ENCODE measurements at places on chromosomes 2 and 18. TPM values are rescaled to one million over a fixed set of nuclear protein-coding genes. Genes with fewer than 3 reads are reported as not detected.

Gene SERPINB3
- total RNA-seq, result not detected

Gene CD8B2
- total RNA-seq, result not detected

Gene TFPI
- 30.7 TPM for total RNA-seq

Gene AGAP1
- total RNA-seq, result 8.5 TPM

Gene CXCR2
- total RNA-seq, result 0.26 TPM

Gene LIMS4
- total RNA-seq, result 2.9 TPM

Gene SPHKAP
- total RNA-seq, result not detected

GRCh38 chr2:196407675-196408264, 231.7 kb upstream of the CCDC150 start:
- H3K27me3 ChIP-seq, result no peaks in the 10 kb centered on the region
- no peak overlapping the region for H3K4me3 ChIP-seq
- no peak for DNase-seq
- no peaks in the 10 kb centered on the region for H3K36me3 ChIP-seq
- no peaks in the 10 kb centered on the region for H3K4me1 ChIP-seq

- DNase-seq, result no peak
- no peaks in the 10 kb centered on the region for H3K27me3 ChIP-seq
- H3K4me1 ChIP-seq, result no peaks in the 10 kb centered on the region
- no peak overlapping the region for H3K4me3 ChIP-seq
- H3K36me3 ChIP-seq, result no peaks in the 10 kb centered on the region
Observed at GRCh38 chr18:37659906-37660305, 94.3 kb upstream of the CELF4 start.

- H3K27ac ChIP-seq, result no peak overlapping the region
- H3K4me3 ChIP-seq, result no peak overlapping the region
- DNase-seq, result no peak
- no peaks in the 10 kb centered on the region for H3K4me1 ChIP-seq
- H3K27me3 ChIP-seq, result no peaks in the 10 kb centered on the region
Observed at GRCh38 chr2:138201286-138201685, 237.0 kb downstream of the HNMT start.

- H3K27ac ChIP-seq, result no peak overlapping the region
- H3K4me3 ChIP-seq, result no peak overlapping the region
- no peaks in the 10 kb centered on the region for H3K27me3 ChIP-seq
- no peaks in the 10 kb centered on the region for H3K36me3 ChIP-seq
- H3K4me1 ChIP-seq, result no peaks in the 10 kb centered on the region
Observed at GRCh38 chr2:187297801-187298200, 150.3 kb downstream of the CALCRL start.

DNA sequence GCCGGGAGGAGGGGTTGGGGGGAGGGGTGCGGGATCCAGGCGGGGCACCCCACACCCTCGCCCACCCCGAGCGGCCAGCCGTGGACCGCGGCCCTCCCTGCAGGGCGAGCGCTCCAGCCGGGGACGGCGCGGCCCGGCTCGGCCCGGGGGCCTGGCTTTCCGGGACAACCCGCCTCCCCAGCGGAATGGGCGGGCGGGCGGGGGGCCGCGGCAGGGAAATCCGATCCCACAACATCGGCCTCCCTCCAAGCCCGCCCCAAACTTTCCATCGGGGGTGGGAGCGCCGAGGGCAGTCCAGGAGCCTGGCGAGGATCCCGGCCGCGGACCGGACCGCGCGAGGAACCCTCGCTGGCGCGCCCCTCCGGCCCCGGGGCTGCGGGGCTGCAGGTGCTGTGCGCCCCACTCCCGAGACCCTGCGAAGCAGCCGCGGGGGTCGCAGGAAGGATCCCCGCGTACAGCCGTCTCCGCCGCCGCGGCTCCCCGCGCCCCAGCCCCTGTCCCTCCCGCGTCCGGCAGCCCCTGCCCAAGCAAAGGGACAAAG, 529 bp downstream of the SEMA4C start:
- no peaks in the 10 kb centered on the region for H3K27me3 ChIP-seq
- no peaks in the 10 kb centered on the region for H3K36me3 ChIP-seq
- peak; percentile 44 for DNase-seq
- H3K4me3 ChIP-seq, result peak overlapping the region; percentile 95
- H3K4me1 ChIP-seq, result peaks cover 35% of the 10 kb centered on the region
- H3K27ac ChIP-seq, result peak overlapping the region; percentile 86

- H3K27me3 ChIP-seq, result peaks cover 24% of the 10 kb centered on the region
- no peak overlapping the region for H3K27ac ChIP-seq
- no peak overlapping the region for H3K4me3 ChIP-seq
- DNase-seq, result no peak
- H3K4me1 ChIP-seq, result no peaks in the 10 kb centered on the region
Observed at GRCh38 chr2:110858993-110859701, 126.8 kb downstream of the ACOXL start.

GRCh38 chr2:193518041-193518817, 1323.5 kb upstream of the TMEFF2 start:
- no peak overlapping the region for H3K27ac ChIP-seq
- no peak overlapping the region for H3K4me3 ChIP-seq
- H3K4me1 ChIP-seq, result no peaks in the 10 kb centered on the region
- no peaks in the 10 kb centered on the region for H3K36me3 ChIP-seq
- no peaks in the 10 kb centered on the region for H3K27me3 ChIP-seq

All from gastrocnemius medialis (tissue), 4 donors.